ENCODE measurements at places on chromosomes 4 and X.

- DNase-seq: no peak
Measured at GRCh38 chr4:47914926-47915237, 499 bp upstream of the NFXL1 start.

- DNase-seq: no peak
Measured at GRCh38 chr4:16532240-16532970, 306.1 kb upstream of the TAPT1 start.

GRCh38 chrX:20271730-20272129 is 5.0 kb upstream of the RPS6KA3 start:
- no peak for DNase-seq

- DNase-seq: no peak
Measured at GRCh38 chrX:100687128-100687527, 43.1 kb downstream of the SRPX2 start.

GRCh38 chr4:151430740-151431457 is 21.9 kb downstream of the FHIP1A start:
- no peak for DNase-seq

- no peak for DNase-seq
Measured at GRCh38 chrX:44913656-44914531, 40.9 kb downstream of the KDM6A start.

DNA sequence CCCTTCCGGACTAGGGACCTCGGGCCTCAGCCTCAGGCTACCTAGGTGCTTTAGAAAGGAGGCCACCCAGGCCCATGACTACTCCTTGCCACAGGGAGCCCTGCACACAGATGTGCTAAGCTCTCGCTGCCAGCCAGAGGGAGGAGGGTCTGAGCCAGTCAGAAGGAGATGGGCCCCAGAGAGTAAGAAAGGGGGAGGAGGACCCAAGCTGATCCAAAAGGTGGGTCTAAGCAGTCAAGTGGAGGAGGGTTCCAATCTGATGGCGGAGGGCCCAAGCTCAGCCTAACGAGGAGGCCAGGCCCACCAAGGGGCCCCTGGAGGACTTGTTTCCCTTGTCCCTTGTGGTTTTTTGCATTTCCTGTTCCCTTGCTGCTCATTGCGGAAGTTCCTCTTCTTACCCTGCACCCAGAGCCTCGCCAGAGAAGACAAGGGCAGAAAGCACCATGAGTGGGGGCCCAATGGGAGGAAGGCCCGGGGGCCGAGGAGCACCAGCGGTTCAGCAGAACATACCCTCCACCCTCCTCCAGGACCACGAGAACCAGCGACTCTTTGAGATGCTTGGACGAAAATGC is at the start of gene WAS:
Gene WAS (plus strand): TSS at position 389 of the 572 bp plus-strand sequence. CDS start 55 bp downstream, at position 444.
- DNase-seq: no peak

GRCh38 chr4:120853161-120853935 is 69.2 kb downstream of the PRDM5 start:
- DNase-seq: no peak

- no peak for DNase-seq
Measured at GRCh38 chrX:307261-308111, 11.1 kb downstream of the GTPBP6 start.

GRCh38 chrX:17805120-17805519 is 56.0 kb downstream of the RAI2 start:
- DNase-seq: no peak

- no peak for DNase-seq
Measured at GRCh38 chrX:46686003-46686645, 72.8 kb downstream of the SLC9A7 start.

DNA sequence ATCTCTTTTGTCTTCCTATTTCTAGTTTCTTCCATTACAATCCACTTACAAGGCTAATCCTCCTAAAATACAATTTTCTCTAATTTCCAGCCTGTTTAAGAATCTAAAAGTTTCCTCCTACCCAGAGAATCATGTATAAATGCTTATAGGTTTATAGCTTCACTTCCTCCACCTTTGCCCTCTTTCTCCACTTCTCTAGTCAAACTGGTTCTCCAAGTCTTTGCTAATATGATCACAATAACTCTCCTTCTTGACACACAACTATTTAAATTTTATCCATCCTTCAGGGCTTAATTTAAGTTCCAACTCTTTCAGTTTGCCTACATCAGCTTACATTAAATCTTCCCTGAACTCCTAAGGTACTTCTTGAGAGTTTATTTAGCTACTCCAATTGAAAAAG is 69.2 kb downstream of the RPS6KA6 start:
- DNase-seq: no peak

- DNase-seq: no peak
Measured at GRCh38 chrX:46587753-46588171, 14.2 kb downstream of the CHST7 start.

- DNase-seq: no peak
Measured at GRCh38 chr4:1449833-1450741, 43.8 kb upstream of the NKX1-1 start.

DNA sequence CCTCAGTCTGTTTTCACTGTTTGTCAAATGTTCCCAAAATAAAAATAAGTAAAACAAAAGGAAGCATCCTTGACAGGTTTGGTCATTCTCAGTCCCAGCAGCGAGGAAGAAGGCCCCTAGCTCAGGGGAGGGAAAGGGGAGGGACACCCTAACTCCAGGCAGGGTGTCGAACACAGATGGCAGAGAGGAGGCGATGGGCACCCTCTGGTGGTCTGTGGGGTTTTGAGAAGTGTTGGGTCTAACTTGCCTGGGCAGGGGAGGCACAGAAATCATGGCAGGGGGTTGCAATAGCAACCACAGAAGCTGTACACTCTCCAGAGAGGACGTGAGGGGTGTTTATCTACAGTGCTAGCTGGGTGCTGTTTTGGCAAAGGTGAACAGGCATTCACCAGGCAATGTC is 229.8 kb upstream of the SFRP2 start:
- DNase-seq: no peak

DNA sequence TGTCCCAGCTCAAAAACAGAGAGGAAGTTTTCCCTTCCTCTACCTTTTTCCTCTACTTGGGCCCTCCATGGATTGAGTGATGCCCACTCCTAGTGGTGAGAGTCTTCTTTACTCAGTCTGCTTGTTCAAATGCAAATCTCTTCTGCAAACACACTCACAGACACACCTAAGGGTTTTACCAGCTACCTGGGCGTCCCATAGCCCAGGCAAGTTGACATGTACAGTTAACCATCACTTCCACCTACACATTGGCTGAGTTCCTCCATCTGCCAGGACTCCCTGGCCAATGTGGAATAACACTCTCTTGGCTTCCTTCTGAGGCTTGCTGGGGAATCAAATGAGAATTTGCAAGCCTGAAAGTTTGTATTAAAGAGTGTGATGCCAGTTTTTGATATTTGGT is 45.7 kb upstream of the DHRSX start:
- DNase-seq: no peak

Measured in stimulated activated CD8-positive, alpha-beta memory T cell treated with anti-CD3 and anti-CD28 coated beads, Interleukin-2, amount 100 ng/mL, for 1 hour (primary cell).